WTC11 (cell line): ENCODE measurements at places on chromosomes 5 and 9.

DNA sequence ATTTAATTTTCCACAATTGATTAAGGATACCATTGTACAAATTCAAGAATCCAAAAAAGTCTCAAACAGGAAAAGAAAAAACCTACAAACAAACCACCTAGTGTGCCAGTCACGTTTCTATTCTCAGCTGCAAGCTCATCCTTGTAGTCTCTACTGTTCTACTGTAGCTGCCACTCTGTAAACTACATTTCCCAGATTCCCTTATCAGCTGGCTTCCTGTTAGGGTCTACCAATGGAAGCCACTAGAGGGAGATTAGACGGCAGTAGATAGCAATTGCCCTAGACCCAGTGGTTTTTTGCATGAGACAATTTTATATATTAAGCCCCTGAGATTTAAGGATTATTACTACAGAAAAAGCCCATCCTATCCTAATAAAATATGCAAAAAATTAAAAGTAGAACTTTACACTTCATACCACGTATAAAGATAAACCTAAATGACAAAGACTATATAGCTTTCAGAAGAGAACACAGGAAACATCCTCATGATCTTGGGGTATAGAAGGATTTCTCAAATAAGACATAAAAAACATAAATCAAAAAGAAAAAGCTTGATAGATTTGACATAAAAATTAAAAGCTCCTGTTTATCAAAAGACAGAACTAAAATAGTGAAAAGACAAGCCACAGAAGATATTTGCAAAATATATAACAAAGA is 37.4 kb downstream of the P4HA2 start:
- no peak overlapping the region for H3K27ac ChIP-seq
- H3K4me3 ChIP-seq = no peak overlapping the region

DNA sequence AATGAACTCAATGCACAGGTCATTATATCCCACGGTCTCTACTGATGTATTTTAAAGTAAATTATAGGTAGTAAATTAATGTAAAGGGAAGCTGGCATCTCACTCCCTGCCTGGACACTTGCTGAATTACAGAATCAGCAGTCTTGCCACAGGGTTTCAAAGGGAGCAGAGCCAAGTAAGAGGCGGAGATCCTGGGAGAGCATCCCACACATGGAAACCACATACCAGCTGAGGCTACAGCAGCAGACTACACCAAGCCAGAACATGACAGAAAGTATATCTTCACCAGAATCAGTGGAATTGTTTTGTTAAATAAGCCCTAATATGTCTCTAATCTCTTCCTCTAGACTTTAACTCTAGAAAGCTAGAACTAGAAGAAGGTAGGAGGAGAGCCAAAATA is 1689.2 kb upstream of the WWC1 start:
- 0 out of 2 replicates have a peak, but pooled peaks cover 1% of the 10 kb centered on the region for H3K36me3 ChIP-seq
- no peak overlapping the region for H3K4me3 ChIP-seq
- H3K4me1 ChIP-seq = peaks cover 8% of the 10 kb centered on the region
- no peak for DNase-seq
- H3K27ac ChIP-seq = no peak overlapping the region
- no peaks in the 10 kb centered on the region; the same call in 1 of the 2 replicates for H3K27me3 ChIP-seq

DNA sequence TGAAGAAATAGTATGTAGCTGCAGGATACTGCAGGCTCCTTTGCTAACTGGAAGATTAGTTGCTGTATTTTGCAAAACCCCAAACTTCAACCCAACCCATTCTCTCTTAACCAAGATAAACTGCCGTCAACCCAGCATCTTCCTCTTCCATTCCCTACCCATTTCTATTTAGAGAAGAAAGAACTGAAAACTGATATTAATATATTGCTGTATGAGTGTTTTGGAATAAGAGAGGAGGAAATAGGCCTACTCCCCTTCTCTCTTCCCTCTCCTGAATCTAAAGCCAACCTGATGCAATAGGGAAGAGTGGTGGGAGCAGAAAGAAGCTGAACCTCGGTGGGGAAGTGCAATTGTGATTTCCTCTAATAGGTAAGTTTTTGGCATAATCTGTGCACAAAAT is 83.7 kb downstream of the TMEM215 start:
- no peaks in the 10 kb centered on the region for H3K27me3 ChIP-seq
- no peak overlapping the region for H3K4me3 ChIP-seq
- H3K36me3 ChIP-seq = no peaks in the 10 kb centered on the region

DNA sequence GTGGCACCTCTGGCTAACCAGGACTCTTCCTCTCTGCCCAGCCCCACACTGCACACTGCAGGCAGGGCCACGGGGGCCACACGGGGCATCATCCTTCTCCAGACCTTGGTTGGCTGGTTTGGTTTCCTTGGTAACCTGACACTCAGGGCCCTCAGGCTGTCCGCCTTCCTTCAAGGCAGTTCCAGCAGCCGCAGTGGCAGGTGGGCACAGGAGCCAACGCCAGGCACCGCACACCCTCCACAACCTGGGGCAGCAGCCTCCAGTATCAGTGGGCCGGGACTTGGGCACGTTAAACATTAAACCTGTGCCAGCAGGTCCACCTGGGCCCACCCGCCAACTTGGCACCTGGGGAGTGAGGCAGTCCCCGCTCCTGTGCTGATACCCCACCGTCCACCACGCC is 1.9 kb downstream of the NPDC1 start:
- peaks cover 31% of the 10 kb centered on the region for H3K27me3 ChIP-seq
- no peak overlapping the region for H3K4me3 ChIP-seq
- H3K4me1 ChIP-seq = peaks cover 6% of the 10 kb centered on the region
- no peak overlapping the region for H3K27ac ChIP-seq
- H3K36me3 ChIP-seq = no peaks in the 10 kb centered on the region; the same call in 1 of the 2 replicates

- no peak overlapping the region for H3K27ac ChIP-seq
- no peak overlapping the region for H3K4me3 ChIP-seq
- DNase-seq = no peak
- no peaks in the 10 kb centered on the region; the same call in 1 of the 2 replicates for H3K27me3 ChIP-seq
- H3K36me3 ChIP-seq = peaks cover 7% of the 10 kb centered on the region; the same call in 1 of the 2 replicates
- peaks cover 17% of the 10 kb centered on the region for H3K4me1 ChIP-seq
Observed at GRCh38 chr5:166340039-166340438, 1951.4 kb upstream of the WWC1 start.

DNA sequence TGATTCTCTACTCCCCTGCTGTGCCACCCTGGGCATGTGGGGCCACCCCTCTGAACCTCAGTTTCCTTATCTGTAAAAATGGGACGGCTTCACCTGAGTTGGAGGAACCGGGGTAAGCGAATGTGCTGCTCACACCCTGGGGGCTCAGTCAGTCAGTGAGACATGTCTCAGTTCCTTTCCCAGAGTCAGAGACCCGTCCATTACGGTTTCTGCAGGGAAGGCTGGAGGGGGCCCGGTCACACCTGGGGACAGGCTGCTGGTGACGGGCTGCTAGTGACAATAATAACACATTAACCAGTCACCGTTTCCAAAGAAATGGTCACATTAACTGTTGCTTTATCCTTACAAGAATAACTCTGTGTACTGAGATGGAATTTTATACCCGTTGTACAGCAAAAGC is 282.4 kb downstream of the NSG2 start:
- H3K27ac ChIP-seq = no peak overlapping the region
- DNase-seq = no peak
- H3K4me3 ChIP-seq = no peak overlapping the region
- H3K36me3 ChIP-seq = no peaks in the 10 kb centered on the region
- peaks cover 32% of the 10 kb centered on the region for H3K4me1 ChIP-seq

DNA sequence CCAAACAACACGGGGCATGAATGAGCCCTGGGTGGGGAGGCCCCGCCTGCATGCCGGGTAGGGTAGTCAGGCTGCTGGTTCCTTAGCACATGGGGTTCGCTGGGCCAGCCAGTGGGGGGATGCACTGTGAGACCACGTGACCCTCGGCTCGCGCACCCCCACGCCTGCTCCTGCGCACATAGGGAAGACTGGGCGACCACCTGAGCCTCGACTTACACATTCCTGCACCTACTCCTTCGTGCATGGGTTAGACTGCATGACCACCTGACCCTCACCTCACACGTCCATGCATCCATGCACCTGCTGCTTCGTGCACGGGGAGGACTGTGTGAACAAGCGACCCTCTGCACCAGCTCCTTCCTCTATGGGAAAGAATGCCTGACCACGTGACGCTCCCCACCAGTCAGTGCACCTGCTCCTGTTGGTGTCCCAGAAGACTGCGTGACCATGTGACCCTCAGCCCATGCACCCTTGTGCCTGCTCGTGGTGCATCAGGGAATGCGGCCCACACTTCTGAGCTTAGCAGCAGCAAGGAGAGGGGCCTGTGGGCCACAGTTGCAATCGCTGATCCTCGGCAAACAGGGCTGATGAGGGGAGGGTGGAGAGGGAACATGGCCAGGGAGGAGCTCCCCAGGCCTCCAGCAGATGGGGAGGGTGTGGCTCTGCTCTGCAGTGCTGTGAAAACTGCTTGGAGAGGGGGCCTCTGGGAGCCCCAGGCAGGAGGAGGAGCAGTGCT is 18.1 kb downstream of the LPCAT1 start:
- H3K27ac ChIP-seq = peak overlapping the region; percentile 92
- H3K4me1 ChIP-seq = peaks cover 69% of the 10 kb centered on the region

GRCh38 chr9:137439158-137439714 is 1.9 kb downstream of the ENTPD8 start:
- peaks cover 2% of the 10 kb centered on the region; the same call in 1 of the 2 replicates for H3K4me1 ChIP-seq
- H3K27me3 ChIP-seq = no peaks in the 10 kb centered on the region; the same call in 1 of the 2 replicates
- H3K36me3 ChIP-seq = no peaks in the 10 kb centered on the region
- DNase-seq = no peak
- no peak overlapping the region for H3K4me3 ChIP-seq

GRCh38 chr5:168600409-168600808 is 21.2 kb upstream of the PANK3 start:
- no peak overlapping the region for H3K27ac ChIP-seq
- H3K4me3 ChIP-seq = no peak overlapping the region
- no peaks in the 10 kb centered on the region for H3K36me3 ChIP-seq
- DNase-seq = peak; percentile 41

GRCh38 chr5:151880324-151880723 is 44.3 kb downstream of the GLRA1 start:
- H3K27ac ChIP-seq = no peak overlapping the region
- peaks cover 64% of the 10 kb centered on the region for H3K27me3 ChIP-seq
- H3K4me1 ChIP-seq = peaks cover 2% of the 10 kb centered on the region
- no peak for DNase-seq
- no peak overlapping the region for H3K4me3 ChIP-seq

DNA sequence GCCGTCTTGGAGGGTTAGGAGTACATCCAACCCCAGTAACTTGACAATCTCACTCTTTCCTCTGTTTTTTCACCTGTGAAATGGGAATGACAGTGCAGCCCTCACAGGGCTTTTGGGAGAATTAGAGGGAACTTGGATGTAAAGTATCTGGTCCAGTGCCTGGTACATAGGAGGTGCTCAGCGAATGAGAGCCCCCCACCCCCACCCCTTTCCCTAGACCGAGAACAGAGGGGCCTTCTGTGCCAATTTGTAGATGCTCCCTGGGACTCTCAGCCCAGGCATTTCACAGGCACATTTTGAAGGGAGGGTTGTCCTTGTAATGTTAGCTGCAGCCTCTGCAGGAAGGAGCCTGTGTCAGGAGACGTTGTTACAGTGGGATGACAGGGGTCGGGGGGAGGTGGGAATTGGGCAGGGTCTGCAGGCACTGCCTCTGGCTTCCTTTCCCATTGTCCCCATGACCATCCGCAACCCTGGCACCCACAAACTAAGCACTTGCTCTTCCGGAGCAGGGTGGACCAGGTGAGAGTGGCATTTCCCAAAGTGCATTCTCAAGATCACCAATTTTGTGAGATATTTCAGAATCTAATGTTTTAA is 47.0 kb downstream of the AMBP start:
- H3K4me3 ChIP-seq = no peak overlapping the region
- H3K4me1 ChIP-seq = no peaks in the 10 kb centered on the region
- H3K36me3 ChIP-seq = peaks cover 6% of the 10 kb centered on the region; the same call in 1 of the 2 replicates

DNA sequence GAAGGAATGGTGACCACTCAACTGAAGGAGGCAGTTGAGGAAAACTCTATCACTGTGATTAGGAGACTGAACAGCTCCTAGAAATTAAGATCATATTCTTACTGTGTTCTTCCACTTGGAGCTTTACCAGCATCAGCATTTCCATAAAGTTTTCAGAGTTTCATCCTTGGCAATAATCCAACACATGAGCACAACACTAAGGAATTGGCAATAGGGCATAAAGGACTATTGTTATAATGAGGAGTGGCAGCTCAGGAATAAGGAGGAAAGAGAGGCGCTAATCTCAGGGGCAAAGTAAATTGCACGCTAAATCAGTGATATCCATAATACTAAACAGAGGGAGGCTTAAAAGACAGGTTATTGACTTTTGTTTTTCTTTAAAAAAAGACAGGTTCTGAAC is 338.9 kb downstream of the EFNA5 start:
- no peak overlapping the region for H3K27ac ChIP-seq
- DNase-seq = no peak
- no peak overlapping the region for H3K4me3 ChIP-seq
- no peaks in the 10 kb centered on the region for H3K27me3 ChIP-seq

GRCh38 chr5:137622850-137623249 is 113.0 kb downstream of the KLHL3 start:
- H3K27ac ChIP-seq = no peak overlapping the region

DNA sequence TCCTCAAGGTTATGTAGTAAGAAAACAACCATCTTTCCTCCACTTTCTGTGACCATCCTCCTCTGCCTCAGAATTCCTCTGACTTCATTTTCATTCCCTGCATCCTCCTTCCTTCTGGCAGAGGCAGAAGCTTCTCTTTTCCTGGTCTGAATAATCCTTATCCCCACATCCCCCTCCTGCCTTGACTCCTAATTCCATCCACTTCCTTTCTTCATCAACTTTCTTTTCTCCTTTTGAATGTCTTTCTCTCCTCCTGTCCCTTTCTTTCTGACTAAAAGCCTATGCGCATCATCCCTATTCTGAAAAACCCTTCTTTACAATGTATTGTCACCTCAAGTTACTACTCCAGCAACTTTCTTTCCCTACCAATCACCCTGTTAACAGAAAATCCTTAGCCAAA is 79.0 kb downstream of the CDO1 start:
- no peaks in the 10 kb centered on the region; the same call in 1 of the 2 replicates for H3K27me3 ChIP-seq
- H3K4me1 ChIP-seq = peaks cover 66% of the 10 kb centered on the region
- peaks cover 17% of the 10 kb centered on the region for H3K36me3 ChIP-seq
- H3K4me3 ChIP-seq = peak overlapping the region; percentile 41

DNA sequence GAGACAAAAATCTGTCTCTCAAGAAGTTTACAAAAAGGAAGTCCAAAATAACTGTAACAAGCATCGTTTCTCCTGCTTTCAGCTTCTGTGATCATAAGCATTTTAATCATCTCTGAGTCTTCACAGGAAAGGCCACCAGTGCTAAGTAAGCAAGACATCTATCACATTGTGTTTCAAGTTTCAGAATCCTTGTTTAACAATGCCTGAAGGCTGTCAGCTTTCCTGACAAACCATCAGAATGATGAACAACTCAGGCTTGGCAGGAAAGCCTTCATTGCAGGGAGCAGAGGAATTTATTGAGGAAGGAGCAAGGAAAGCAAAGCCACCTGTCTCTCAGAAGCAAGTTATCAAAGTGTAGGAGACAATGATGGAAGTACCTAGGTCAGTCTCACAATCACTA is 143.5 kb upstream of the DAPK1 start:
- H3K4me3 ChIP-seq = no peak overlapping the region
- no peak overlapping the region for H3K27ac ChIP-seq

DNA sequence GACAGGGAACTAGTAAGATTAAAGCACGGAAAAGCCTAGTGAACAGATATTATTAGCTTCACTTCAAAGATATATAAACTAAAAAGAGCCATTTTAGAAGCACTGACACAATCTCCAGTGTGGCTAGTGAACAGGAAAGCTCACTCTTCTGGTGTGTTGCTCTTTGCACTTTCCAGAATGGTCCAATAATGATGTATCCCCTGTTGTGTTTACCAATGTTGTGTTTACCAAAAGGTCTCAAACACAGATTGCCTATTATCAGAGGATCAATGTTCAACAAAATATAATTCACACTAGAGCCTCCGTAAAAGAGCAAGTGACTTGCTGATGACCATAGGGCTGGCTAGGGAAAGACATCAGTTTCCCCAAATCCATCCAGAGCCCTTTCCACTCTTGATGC is 11.6 kb downstream of the KLHL3 start:
- H3K27ac ChIP-seq = no peak overlapping the region
- H3K4me3 ChIP-seq = no peak overlapping the region
- peaks cover 3% of the 10 kb centered on the region; the same call in 1 of the 2 replicates for H3K4me1 ChIP-seq
- no peaks in the 10 kb centered on the region for H3K27me3 ChIP-seq
- no peak for DNase-seq
